ENCODE measurements at places on chromosomes 13 and 19.

DNA sequence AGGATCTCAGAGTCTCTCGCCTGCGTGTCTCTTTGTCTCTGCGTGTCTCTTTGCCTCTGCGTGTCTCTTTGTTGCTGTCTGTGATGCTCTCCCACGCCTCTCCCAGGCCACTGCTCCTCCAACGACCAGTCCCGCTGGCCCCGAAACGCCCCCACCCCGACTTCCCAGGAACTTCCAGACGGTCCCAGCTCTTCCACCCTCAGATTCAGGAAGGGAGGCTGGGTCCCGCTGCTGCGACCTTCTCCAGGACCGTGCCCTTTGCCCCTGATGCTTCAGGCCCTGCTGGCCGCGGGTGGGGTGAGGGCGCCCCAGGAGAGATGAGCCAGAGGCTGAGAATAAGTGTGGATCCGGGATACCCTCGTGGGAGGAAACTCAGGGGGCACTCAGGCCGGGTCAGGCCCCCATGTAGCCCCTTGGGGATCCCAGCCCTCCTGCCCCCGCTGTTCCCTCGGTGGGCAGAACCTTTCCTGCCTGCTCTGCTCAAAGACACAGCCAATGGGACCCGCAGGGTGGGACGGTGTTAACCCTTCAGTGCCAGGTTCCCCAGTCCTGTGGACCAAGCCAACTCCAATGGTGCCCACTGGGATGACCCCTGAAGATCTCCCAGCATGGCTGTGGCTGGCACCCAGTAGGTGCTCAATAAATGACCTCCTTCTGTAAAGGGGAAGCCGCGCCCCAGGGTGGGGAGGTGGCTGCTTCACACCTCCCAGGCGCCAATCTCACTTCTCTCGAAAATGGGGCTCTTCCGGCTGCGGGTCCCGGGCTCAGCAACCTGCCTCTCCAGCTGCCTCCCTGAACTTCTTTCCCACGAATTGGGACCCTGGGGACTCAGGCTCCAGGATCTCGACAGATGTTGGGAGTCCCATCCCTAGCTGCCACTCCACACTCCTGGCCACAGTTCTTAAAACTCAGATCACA, 1.5 kb upstream of the S1PR5 start:
- DNase-seq = no peak

DNA sequence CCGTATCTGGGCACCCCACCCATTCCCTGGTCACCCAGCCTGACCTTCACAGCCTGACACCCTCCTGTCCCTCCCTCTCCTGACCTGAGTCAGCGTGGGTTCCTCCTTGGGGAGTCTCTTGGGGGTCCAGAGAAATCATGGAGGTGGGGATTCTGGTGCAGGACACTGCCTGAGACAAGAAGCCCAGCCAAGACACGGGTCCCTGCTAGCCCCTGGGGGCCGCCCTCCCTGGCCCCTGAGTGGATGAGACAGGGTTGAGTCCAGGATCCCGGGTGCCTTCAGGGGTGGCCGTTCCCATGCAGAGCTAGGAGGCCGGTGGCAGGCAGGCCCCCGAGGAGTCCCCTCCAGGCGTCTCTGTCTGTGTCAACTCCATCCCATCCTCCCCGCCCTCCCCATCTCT, 1.6 kb downstream of the MAP2K7 start:
- no peak for DNase-seq

GRCh38 chr13:111900390-111901131, 166.4 kb upstream of the SOX1 start:
- no peak for DNase-seq

GRCh38 chr19:14440049-14440448, 6.9 kb downstream of the PKN1 start:
- DNase-seq = no peak

DNA sequence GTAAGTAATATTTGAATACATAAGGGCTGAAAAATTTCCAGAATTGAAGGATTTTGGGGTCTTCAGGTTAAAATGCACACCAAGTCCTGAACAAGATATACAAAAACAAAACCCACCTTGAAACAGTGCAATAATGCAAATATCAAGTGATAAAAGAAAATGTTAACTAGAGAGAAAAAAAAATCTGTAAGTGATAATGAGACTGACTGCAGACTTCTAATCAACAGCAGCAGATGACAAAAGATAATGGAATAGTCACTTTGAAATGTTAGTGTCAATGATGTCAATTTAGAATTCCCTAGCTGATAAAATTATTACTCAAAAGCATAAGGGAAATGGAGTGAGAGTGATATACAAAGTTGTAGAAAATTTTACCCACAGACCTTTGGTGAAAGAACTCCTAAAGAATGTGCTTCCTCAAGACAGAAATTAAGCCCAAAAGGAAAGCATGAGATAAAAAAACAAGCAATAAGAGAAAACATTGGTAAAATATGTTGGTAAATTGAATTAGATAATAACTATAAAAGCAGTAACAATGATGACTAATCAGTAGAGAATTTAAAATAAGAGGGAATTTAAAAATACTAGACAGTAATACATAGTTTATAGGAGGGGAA, 12.4 kb upstream of the DGKH start:
- no peak for DNase-seq

GRCh38 chr13:93290503-93290902, 63.9 kb downstream of the GPC6 start:
- no peak for DNase-seq

- peak; percentile 99 for DNase-seq
Observed at GRCh38 chr19:10106100-10106936, at the start of gene PPAN. PPAN (plus strand) TSS chr19:10106362; CDS start chr19:10106395, 33 bp downstream.

- no peak for DNase-seq
Observed at GRCh38 chr13:32911506-32911905, 104.7 kb upstream of the KL start.

- DNase-seq = no peak
Observed at GRCh38 chr19:2579678-2580280, 103.9 kb downstream of the GADD45B start.

- no peak for DNase-seq
Observed at GRCh38 chr13:46684287-46685001, 112.5 kb downstream of the ESD start.

DNA sequence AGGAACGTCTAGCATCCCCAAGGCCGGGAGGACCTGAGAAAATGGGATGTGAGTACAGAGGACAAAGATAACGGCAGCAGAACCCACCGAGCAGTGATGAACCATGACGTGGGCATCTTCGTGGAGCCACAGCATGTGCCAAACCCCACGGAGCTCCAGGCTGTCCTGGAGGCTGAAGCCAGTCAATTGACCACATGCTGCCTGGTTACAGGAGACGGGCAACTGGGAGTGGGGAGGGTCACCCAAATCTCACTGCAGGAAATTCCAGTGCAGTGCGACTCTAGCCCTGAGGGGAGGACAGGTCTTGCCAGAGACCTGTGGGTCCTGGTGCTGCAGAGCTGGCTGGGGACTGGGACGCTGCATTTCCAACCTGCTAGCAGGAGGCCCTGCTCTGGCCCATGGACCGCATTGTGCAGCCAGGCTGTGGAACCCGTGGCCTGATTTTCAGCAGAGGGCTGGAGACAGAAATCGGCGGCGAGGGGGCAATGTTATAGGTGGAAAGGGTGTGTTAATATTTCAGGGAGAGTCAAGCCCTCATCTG, 3.2 kb upstream of the GRTP1 start:
- DNase-seq = no peak

- no peak for DNase-seq
Observed at GRCh38 chr13:107299717-107300116, 731.8 kb upstream of the ARGLU1 start.

DNA sequence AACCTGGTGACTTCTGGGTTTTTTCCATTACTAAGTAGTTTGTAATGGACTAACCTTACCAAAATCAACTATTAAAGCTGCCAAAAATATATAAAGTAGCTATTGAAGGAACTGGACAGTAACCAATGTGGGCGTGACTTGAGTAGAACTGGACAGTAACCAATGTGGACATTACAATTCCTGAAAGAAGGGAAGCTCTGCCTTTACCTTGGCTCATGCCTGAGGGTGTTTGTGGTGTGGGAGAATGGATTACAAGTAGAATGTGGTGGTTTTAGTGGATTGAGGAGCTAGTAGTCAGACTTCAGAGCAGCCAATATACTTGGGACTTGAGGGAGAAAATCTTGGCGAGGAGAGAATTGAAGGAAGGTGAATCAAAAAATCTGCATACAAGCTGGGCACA, 17.5 kb downstream of the LRRC63 start:
- no peak for DNase-seq

DNA sequence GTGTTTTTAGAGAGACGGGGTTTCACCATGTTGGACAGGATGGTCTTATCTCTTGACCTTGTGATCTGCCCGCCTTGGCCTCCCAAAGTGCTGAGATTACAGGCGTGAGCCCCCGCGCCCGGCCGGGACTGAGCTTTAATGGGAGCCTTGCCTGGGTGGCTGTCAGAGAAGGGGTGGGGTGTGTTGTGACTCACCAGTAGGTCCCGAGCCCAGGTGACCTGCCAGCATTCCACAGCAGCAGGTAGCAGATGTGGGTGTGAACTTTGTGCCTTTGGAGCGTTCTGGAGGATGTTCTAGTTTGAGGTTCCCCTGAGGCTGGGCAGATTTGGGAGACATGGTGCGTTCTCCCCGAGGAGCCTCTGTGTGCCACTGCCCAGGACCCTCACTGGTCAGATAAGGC, 7.1 kb upstream of the EPN1 start:
- no peak for DNase-seq

GRCh38 chr13:51435002-51435578, 17.7 kb downstream of the INTS6 start:
- no peak for DNase-seq

GRCh38 chr13:62512194-62513141, 1096.8 kb upstream of the PCDH20 start:
- DNase-seq = peak; percentile 55

GRCh38 chr13:42486711-42487198, 87.2 kb upstream of the TNFSF11 start:
- DNase-seq = no peak

GRCh38 chr13:48004201-48004600, 3.1 kb upstream of the SUCLA2 start:
- no peak for DNase-seq

DNA sequence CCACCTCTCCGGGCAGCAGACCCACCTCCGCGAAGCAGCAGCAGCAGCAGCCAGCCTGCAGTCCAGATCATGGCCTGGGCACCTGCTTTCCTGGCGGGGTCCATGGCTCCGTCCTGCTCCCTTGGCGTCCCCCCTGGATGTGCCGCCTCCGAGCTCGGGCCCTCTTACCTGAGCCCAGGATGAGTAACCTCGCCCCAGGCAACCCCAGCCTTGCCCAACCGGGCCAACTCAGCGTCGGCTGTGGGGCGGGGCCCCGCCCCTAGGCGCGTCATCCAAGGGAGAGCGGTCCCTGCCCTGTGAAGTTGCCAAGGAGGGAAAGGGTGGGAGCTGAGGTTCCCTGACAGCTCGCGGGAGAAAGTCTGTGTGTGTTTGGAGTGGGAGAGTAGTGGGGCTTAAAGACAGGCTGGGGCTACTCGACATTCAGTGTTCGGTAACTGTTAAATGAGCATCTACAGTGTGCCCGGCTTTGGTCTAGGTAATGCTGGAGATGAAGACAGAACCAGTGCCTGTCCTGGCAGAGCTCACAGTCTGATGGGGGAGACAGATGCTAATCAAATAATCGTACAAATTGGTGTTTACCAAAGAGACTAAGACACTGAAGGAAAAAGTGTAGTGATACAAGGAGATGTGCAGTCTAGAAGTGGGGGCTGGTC, at the start of gene LYPD3:
LYPD3 (minus strand) TSS at position 141 of the 653 bp plus-strand sequence; CDS start at position 104, 37 bp downstream.
- no peak for DNase-seq

DNA sequence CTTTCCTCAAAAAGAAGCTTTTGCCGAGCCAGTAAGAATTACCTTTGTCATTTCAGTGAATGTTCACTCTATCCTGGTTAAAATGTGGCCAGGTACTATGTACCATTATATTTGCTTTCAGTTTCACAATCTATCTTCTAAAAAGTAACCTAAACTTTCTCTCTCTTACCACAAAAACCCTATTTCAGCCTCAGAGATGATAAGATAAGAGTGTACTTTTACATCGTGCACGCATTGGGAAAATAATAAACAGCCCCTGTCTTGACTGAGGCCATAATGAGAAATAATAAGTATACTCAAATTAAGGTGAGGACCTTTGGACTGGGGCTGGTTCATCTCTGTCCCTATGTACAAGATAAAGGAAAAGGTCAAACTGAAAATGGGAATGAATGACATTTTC, 77.7 kb downstream of the ZNF726 start:
- no peak for DNase-seq

DNA sequence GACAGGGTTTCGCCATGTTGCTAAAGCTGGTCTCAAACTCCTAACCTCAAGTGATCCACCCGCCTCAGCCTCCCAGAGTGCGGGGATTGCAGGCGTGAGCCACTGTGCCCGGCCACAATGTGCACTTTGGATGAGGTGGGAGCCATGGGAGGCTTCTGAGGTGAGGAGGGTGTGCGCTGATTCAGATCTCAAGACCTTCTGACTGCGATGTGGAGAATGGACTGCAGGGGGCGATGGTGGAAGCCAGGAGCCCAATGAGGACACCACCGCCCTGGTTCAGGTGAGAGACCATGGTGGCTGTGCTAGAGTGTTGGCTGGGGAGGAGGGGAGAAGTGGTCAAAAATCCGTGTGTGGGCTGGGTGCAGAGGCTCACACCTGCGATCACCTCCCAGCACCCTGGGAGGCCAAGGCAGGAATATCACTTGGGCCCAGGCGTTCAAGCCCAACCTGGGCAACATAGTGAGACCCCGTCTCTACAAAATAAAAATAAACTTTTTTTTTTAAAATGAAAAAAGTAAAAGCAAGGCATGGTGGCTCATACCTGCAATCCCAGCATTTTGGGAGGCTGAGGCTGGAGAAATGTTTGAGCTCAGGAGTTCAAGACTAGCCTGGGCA, 5.6 kb downstream of the INAFM1 start:
- no peak for DNase-seq

DNA sequence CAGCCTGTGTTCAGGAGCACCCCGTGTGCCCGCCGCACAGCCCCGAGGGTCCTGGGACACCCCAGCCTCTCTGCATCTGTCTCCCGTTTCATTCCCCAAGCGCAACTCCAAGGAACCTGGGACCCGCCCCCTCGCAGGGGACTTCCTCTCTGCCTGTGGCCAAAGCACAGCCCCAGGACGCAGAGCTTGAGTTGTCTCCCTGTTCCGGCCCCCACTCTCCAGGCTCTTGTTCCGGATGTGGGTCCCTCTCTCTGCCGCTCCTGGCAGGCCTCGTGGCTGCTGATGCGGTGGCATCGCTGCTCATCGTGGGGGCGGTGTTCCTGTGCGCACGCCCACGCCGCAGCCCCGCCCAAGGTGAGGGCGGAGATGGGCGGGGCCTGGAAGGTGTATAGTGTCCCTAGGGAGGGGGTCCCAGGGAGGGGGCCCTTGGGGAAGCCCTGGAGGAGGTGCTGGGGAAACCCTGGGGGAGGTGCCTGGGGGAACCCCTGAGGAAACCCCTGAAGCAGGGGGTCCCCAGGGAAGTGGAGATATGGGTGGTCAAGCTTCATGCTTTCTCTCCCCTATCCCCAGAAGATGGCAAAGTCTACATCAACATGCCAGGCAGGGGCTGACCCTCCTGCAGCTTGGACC, 1.3 kb downstream of the HCST start:
- DNase-seq = no peak

DNA sequence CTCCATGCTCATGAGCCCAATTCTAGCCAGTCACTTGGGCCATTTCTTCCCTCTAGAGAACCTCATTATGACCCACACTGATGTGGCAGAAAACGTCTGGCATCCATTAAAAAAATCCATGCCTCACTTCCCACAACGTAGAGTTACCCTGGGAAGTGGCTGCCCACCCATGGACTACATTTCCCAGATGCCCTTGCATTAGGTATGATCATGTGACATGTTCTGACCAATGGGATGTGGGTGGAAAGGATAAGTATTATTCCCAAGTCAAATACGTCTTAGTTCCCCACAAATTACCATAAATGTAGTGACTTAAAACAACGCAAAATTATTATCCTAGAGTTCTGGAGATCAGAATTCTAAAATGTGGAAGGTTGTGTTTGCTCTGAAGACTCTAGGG, 47.9 kb upstream of the ZNRF4 start:
- no peak for DNase-seq

All from NCI-H1105 (cell line).